Hematopoietic multipotent progenitor cell treated with erythropoietin and hydrocortisone succinate and interleukin-3 and kit ligand, for 4 days (in vitro differentiated cells): ENCODE measurements at places on chromosomes 12 and 14.

- no peak for DNase-seq
Measured at GRCh38 chr12:50788561-50788960, 24.7 kb downstream of the ATF1 start.

- DNase-seq = no peak
Measured at GRCh38 chr12:1073652-1074051, 82.6 kb downstream of the ERC1 start.

GRCh38 chr14:104970231-104971068, 7.7 kb downstream of the AHNAK2 start:
- DNase-seq = no peak

DNA sequence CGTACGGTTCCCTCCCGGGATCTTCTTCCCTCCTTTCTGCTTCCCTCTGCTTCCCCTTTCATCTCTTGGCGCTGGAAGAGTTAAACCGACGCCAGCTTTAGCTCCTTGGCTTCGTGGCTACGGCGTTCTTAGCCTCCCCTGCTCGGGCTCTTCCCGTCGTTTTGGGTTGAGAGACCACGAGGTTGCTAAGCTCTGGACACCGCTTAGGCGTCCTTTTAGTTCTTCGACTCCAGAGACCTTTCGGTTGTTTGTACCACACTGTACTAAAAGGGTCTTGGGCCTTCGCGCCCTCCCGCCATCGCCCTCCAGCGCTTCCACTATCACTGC, 545 bp downstream of the CPSF2 start:
- peak; percentile 64 for DNase-seq

- DNase-seq = peak; percentile 81
Measured at GRCh38 chr12:1796515-1797010, 23.8 kb upstream of the LRTM2 start.

DNA sequence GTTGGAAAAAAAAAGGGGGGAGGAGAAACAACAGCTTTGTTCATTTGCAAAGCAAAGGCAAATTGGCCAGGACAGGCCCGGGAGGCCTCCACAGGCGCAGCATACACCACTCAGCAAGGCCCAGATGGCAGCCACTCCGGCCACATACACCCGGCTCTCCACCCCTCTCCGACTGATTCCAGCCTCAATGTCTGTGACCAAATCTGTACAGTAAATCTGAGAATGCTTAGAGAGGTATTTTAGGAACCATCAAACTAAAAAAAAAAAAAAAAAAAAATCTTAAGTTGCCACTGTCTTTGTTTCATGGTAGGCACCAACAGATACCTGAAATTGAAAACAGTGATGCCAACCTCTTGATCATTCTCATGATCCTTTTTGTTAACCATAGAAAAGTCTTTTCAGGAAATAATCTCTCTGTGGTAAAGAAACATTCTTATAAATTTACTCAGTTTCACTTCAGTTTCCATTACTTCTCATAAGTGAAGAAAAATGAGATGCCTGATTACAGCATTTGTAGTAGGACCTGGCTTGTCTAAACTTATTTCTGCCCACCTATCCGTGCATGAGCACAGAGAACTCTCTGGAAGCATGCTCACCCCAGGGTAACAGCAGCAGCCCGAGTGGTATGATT, 20.2 kb downstream of the VPS37B start:
- no peak for DNase-seq

GRCh38 chr14:71135911-71136310, 228.7 kb downstream of the PCNX1 start:
- no peak for DNase-seq

DNA sequence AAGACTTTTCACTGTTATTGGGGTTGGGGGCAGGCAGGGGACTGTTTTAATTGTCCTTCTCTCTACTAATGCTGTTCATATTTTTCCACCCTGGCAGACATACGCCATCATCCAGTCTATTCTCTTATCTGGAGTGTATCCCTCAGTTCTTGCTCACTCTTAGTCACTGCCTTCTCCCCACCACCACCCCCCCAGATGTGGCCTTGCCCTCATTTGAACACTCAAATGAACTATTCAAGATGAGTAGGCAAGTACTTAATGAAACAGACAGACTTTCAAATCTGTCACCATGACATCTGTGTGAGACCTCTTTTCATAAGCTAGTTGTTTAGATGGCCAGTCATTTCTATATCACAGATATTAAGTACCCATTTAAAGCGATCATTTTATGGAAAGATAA, 10.1 kb downstream of the NUDT4 start:
- no peak for DNase-seq
